ENCODE measurements at places on chromosomes 16 and 17.

DNA sequence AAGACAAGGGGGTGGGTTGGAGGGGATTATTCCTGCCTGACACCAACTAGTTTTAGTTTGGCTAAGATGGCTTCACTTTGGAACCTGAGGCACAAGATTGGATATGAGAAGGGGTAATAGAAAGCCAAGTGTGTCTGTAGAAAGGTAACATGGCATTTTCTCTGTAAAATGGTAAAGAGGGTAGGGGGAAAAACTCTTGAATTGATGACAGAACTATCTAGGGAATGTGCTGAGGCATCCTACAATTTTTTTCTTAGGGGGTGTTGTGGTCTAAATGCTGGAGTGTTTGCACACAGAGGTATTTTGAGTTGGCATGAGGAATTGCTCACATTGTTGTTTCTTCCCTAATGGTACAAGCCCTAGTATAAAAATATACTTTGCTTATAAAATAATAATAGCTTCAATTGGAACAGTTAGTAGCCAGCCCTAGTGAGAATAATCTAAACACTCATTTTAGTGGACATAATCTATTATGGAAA is 25.8 kb downstream of the YPEL2 start:
- DNase-seq = no peak

DNA sequence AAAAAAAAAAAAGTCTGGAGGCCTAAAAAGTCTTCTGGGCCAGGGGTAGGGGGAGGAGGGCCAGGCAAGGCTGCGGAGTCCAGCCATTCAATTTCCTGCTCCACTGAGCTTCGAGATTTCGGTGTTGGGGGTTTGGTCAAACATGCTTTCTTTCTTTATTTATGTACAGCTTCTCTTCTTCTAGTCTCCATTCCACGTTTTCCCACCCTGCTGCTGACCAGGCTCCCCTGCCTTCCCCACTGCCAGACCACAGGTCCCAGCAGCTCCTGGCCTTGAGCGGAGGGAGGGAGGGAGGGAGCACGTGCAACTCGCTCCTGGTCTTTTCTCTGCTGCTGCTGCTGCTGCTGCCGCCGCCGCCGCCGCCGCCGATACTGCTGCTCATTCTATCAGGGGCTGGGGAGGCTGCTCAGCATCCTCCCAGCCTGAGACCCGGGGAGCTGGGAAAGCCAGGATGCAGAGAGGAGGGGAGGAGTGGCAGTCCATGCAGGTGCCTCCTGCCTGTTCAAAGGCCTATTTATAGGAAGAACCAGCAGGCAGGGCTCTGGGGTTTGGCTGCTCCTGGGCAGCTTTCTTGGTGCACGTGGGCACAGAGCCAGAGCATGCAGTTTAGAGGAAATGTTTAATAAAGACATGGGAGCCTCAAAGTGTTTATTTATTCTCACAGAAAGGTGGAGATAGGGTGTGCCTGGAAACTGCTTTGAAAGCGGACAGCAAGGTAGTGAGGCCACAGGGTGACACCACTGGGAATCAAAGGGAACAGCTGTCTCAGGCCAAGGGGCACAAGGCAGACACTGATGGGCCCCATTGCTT is 23.4 kb upstream of the ZFHX3 start:
- DNase-seq = peak; percentile 77

DNA sequence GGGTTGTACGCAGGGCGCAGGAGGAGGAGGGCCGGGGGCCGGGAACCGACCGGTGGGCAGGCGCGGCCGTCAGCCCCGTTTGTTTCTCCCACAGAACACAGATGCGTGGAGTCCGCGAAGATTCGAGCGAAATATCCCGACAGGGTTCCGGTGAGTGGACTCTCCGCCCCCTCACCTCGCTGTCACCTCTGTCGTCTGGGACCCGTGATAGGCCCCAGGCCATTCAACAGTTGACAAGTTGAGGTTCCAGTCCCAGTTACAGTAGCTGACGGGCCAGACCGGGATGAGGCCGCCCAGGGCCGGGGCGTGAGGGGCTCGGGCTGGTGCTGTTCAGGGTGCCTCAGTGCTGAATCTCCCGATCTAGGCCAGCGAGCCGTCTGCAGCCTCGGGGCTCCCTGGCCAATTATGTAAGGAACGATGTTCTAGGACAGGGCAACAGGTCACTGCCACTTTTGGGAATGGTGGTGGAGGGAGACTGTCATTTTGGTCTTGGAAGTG is 628 bp downstream of the GABARAPL2 start:
- DNase-seq = peak; percentile 31

DNA sequence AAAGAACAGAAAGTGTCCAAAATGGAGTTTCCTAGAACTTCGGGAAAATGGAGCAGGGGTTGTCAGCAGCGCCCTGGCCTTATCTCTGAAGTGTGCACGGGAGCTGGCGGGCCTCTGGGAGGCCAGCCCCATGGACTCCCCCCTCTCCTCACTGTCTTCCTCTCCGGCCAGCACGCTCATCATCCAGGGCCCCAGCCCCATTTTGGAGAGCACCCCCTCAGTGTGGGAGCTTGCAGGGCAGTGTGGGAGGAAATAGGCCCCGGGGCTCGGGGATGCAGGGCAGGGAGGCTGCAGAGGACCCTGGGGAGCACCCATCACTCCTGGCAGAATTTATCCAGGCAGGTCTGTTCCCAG is 4.9 kb upstream of the PABPN1L start:
- DNase-seq = no peak

DNA sequence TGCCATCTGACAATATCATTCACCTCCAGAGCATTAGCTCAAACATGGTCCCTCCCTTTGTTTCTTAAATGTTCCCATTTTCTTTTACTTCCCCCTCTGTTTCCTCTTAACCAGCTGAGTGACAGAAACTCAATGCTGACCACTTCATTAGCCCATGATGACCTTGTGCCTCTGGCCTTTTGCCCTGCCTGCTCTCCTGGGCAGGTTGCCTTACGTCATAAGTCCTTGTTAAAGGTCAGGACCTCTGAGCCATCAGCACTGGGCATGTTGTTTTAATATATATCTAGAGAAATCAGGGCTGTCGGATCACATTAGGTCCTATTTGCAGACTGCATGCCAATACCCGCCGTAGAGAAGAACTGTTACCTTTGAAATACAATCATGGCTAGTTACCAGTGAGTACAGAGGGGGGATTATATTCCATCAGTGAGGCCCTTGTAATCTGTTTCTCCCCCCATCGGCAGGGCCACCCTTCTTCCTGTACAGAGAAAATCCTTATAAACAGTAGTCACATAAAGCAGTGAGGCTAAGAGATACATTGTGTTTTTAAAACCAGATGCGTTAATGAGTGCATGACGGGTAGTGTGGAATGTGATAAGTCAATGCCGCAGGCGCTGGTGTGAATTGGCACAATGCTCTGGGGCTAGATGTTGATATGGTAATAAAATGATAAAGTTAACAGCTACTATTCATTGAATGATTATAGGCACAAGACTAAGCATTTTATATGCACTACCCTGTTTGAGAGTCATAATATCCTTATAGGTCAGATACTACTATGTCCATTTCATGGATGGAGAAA is 94.3 kb upstream of the ZFHX3 start:
- DNase-seq = no peak

DNA sequence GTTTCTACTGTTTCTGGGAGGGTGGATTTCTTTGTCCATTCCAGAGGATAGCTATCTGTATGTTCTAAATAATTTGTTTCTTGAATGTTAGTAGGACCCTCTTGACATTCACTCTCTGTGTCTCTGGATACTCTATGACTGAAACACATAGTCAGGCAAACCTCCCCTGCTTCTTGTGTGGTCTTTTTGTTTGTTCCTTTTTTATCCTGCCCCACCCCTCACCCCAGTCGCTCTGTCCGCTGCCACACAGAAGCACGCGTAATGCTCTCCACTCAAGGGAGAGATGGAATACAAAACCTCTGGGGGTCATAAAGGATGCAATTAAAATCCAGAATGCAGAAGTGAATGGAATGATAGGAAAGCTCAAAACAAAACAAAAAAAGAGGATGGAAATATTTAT is 253.1 kb downstream of the RBFOX1 start:
- DNase-seq = no peak

- DNase-seq = no peak
Observed at GRCh38 chr17:13200671-13201070, 182.8 kb upstream of the ELAC2 start.

All from iPS-NIHi11 (cell line).